ENCODE measurements at places on chromosomes 7 and 10.

DNA sequence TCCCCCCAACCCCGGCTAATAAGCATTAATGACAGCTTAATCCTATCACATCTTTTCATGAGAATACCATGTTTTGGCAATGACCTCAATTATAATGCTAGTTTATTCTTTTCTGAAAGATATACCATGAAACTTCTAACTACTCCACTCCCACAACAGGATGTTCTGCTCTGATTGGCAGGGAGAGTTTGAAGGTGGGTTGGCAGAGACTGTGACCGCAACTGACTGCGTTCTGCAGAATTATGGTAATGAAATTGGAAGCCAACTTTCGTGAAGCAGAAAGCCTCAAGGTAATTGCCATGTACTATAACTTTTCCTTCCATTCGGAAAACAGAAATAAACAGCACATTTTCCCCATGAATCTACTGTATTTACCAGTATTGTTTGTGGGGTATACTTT, 288.2 kb upstream of the SEMA3D start:
- DNase-seq = no peak

DNA sequence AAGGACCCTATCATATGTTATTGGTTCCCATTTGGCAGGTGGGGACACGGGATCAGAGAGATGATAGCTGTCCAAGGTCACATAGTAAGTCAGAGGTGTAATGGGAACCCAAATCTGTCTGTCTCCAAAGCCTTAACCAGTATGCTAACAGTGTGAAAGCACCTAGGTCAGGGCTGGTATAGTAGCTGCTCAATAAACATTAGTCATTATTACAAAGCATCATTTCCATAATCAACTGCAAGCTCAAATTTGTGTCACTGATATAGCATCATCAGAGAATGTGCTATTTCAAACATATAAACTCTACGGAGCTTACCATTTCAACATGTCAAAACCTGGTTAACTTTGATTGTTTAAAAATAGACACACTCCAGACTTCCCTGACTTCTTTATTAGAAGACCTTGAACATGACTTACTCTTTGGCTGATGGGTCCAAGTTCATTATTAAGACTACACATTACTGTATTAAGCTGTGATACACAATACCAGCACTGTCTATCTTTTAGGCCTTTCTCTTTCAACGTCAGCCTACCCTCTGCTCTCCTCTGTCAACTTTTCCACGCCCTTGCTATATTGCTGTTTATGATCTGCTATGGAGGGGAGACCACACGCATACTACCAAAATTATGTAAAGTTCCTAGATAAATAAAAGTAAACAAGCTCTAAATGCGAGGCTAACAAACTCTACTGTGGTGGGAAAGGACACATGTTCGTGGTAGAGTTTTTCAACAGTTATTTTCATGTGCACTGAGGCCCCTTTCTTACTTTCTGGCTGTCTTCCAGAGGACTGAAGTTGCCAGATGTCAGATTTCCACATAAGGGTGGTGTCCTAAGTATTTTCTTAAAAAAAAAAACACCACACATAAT, 33.6 kb downstream of the DNMBP start:
- DNase-seq = no peak

- DNase-seq = no peak
These were observed 29.0 kb downstream of the MRC1 start for GRCh38 chr10:17838080-17838648.

DNA sequence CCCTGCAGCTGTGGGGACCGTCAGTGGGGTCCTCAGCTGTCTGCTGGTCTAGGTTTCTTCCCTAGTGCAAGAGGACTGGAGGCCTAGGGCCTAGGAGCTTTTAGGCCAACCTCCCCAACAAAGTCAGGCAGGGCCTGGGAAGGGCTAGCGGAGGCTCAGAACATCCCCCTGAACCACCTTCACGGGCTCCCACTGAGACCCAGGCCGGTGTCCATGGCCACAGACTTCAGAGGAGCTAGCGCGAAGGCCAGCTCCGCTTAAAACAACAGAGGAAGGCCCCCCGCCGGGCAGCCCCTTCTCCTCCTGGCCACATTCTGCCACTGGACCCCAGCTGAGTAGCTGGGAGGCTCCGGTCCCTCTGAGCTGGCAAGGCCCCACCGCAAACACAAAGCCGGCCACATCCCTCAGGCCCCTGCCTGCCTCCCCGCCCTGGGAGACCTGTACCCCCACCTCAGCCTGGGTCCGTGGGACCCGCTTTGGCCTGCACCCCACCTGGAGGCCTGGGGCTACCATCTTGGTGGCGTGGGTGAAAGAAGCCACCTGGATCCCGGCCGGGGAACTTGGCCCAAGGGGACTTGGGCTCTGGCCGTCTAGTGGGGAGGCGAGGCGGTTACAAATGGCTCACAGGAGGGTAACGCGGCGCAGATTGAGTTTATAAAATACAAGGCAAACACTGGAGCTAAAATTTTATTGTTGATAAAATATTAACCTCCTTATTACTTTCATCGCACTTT, 5.4 kb upstream of the UNCX start:
- DNase-seq = no peak

- no peak for DNase-seq
These were observed at the start of gene IRF5 for GRCh38 chr7:128937647-128938543. TSS of gene IRF5 (plus strand) at chr7:128937927. CDS start at chr7:128942082, 4,155 bp downstream.
